ENCODE measurements at places on chromosomes 11 and 22.
A peak's percentile ranks its signal among the peaks of the same experiment; 100 is the strongest.

- DNase-seq, result no peak
Measured at GRCh38 chr11:17526326-17526725, 17.9 kb downstream of the USH1C start.

GRCh38 chr11:33560729-33561128 lies 139.9 kb downstream of the C11orf91 start:
- DNase-seq, result no peak

- DNase-seq, result no peak
Measured at GRCh38 chr22:42716221-42716620, 4.4 kb downstream of the A4GALT start.

DNA sequence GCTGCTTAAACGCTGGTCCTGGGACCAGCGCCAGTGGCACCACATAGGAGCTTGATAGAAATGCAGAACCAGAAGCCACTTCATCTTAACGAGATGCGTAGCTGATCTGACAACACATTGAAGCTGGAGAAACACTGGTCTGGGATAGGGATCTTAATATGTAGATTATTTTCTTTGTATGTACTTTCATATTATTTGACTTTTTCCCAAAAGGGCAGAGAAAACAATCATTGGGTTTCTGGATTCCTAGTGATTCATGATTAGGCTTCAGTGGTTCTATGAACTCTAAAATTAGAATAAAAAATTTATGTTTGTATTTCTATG lies 12.3 kb downstream of the MPEG1 start:
- no peak for DNase-seq

DNA sequence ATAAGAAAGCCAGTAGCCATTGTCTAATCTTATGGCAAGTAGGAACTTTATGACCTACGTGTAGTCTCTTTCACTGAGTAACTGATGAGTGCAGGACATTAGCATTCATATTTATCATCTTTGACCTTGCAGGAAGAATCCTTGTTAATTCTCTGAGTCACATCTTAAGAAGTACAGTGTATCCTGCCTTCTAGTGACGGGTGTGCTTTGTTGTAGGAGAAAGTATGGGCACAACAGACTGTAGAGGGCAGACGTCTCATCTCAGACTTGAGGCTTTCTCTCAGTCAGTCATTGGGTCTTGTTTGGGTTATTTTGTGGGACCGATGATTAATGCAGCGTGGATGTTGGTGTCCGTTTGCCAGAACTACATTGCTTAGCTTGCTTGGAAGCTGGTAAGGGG lies 6.8 kb downstream of the RNF214 start:
- no peak for DNase-seq

DNA sequence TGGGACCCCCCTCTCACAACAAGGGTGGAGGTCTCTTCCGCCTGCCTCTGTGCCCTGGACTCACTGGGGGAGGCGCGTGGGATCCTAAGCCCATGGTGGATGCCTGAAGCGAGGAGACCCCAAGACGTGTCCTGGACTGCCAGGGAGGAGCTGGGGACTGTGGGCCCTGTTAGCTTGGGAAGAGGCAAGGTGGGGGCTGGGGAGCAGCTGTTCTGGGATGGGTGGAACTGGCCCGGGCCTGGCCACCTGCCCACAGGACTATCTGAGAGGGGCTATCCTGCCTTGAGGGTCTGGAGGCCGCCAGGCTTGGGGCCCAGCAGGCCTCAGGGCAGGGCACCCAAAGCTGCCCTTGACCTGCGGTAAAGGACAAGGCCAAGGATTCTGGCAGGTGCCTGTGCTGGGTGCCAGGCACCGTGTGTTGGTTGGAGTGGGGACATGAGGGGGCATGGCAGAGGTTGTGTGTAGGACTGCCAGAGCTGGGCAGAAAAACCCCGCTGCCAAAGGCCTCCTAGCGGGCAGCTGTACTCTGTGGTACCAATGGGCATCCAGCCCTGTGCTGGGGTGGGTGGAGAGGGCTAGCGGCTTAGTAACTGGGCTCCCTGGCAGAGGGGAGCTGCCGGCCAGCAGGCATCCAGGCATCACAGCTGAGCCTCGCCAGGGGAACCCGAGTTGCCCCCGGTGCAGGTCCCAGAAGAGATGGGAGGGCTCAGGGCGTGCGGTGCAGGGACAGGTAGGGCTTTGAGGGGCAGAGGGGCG lies 670 bp downstream of the LSP1 start:
- no peak for DNase-seq

DNA sequence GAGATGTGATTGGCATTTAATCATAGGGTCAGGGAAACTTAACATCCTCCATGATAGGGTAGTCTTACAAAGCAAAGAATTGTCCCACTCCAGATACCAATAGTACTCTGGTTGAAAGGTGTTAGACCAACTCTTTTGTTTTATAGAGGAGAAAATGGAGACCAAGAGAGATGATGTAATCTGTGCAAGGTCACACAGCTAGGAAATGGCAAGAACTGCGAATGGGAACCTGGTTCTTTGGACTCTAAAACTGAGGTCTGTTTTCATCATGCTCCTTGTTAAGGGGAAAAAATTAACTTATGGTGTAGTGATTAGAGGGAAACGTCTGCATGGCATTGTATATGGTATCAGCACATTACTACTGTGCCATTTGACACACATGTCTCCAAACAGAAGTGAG lies 171.1 kb downstream of the COMMD9 start:
- no peak for DNase-seq

DNA sequence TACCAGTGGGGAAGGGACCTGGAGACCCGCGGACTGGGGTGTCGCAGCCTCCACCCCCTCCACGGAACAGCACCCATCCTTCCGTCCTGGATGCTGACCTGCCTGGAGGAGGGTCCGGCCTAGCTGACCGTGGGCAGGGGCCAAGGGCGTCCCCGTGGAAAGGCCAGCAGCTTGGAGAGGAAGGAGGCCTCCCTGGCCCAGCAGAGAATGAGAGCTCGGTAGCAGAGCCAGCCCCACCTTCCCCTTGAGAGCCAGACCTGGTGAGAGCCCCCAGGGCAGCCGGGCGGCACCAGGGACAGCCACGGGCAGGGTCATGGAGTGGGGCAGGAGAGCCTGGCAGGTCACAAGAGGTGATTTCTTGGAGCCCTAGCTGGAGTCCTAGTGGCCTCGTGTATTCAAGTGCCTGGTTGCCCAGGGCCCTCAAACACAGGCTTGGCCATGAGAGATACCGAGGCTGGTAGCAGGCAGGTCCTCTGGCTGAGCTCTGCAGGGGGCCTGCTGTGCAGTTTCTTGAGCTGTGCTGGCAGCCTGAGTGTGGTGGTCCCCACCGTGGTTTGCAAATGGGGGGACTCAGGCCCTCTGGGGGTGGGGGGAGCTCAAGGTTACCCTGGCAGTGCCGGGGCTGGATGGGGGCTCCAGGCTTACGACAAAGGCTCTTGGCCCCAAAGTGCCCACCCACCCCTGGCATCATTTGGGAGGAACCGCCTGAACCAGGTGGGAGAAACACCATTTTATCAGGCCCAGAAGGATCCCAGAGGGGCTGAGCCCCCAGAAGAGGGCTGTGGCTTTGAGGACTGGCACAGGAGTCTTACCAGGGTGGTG lies 7.6 kb downstream of the TSPAN32 start:
- DNase-seq, result no peak

- no peak for DNase-seq
Measured at GRCh38 chr11:32529994-32530588, 53.5 kb upstream of the EIF3M start.

GRCh38 chr11:44992181-44992582 lies 41.5 kb upstream of the TP53I11 start:
- no peak for DNase-seq

DNA sequence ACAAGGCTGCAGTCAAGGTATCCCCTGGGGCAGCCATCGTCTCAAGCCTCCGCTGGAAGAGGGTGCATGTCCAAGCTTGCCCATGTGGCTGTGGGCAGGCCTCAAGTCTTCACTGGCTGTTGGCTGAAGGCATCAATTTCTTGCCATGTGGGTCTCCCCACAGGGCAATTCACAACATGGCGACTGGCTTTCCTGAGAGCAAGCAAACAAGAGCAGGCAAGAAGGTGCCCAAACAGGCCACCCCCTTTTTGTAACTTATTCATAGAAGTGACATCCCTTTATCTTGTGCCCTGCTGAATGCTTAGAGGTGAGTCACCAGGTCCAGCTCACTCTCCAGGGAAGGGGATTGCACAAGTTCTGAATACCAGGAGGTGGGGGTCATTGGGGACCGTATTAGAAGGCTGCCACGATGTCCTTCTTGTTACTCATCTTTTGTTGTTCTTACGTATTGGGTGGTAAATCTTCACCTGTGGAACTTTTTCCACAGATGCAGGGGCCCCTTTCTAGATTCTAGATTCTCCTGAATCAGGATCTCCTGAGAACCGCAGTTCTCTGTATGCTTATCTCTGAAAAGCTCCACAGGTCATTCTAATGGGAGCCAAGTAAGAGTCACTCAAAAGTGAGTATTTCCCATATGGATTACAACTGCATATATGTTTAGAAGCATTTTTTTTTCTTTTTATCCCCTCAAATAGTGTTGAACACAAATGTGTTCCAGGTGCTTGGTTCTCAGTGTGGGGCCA lies 44.2 kb upstream of the MICAL2 start:
- DNase-seq, result no peak

GRCh38 chr11:27907530-27907929 lies 200.4 kb downstream of the KIF18A start:
- DNase-seq, result peak; percentile 4

DNA sequence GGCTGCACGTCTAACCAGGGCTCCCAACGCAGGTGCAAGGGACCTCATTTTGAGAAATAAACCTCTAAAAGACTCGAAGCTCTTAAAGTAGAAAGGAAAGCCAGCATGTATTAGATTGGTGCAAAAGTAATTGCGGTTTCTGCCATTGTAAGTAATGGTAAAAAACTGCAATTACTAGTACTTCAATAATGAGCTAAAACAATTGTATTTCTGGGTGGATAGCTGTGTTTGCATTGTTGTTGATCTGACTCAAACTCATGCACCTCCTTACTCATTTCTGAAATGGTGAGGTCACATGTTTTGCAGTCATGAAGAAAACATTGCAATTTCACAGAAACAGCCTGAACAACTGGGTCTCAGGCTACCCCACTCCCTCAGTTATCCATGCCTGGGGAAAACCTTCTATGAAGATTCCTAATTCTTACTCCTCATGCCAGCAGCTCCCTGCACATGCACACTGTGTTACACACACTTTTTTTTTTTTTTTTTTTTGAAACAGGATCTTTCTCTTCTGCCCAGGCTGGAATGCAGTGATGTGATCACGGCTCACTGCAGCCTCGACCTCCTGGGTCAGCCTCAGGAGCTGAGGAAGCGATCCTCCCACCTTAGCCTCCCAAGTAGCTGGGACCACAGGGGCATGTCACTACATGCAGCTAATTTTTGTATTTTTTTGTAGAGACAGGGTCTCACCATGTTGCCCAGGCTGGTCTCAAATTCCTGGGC lies 24.6 kb downstream of the VWCE start:
- no peak for DNase-seq

GRCh38 chr22:27252282-27253049 lies 549.1 kb downstream of the MN1 start:
- no peak for DNase-seq

GRCh38 chr22:46125311-46125710 lies 25.0 kb upstream of the PPARA start:
- no peak for DNase-seq

GRCh38 chr11:35066783-35067423 lies 72.1 kb upstream of the CD44 start:
- peak; percentile 66 for DNase-seq

DNA sequence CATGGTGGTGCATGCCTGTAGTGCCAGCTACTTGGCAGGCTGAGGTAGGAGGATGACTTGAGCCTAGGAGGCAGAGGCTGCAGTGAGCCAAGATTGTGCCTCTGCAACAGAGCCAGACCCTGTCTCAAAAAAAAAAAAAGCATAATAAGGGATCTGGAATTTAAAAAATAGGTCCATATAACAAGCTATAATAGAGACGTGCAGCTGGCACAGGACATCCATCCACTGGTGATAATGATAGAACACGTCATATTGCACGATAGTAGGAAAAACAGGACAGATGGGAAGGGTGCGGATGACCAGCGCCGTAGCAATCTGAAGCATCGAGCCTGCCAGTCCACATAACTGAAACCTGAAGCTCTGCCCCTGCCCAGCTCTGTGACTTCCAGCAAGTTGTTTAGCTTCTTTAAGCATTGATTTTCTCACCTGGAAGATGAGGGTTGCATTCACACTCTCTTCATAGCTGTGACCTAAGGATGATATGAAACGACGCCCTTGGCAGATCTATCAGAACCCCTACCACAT lies 60.3 kb upstream of the PRODH start:
- DNase-seq, result no peak

DNA sequence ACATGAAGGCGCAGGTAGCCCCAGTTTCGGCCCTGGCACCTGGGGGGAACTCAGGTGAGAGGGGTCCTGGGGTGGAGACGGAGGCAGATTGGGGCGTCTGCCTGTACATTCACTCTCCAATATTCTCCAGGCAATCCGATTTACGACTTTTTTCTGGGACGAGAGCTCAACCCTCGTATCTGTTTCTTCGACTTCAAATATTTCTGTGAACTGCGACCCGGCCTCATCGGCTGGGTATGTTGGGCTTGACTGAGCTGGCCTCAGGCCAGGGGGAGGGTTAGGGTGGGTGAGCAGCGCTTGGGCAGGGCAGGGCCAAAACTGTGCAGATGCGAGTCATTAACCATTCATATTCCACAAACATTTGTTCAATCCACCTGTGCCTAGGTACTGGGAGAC lies 1.7 kb downstream of the TM7SF2 start:
- DNase-seq, result no peak
